Central memory CD8-positive, alpha-beta T cell (primary cell): ENCODE measurements at places on chromosomes 1 and 21.

DNA sequence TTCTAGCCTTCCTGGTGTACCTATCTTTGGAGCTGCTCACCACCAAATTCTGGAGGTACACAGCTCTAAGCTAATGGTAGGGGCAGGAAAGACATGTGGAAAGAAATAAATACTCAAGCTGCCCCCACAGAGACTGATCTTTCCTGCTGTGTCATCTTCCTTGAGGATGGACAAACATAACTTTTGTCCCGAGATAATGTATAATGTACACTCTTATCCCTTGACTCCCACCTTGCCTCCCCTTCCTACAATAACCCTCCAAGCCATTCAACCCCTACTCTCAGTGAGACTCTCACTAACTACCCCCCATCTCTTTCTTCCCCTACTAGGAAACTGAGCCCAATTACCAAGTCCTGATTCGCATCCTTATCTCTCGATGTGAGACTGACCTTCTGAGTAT lies 12.2 kb downstream of the ANXA9 start:
- DNase-seq, result no peak
- no peak overlapping the region for H3K27ac ChIP-seq
- H3K36me3 ChIP-seq, result peaks cover 3% of the 10 kb centered on the region
- no peak overlapping the region for H3K4me3 ChIP-seq

DNA sequence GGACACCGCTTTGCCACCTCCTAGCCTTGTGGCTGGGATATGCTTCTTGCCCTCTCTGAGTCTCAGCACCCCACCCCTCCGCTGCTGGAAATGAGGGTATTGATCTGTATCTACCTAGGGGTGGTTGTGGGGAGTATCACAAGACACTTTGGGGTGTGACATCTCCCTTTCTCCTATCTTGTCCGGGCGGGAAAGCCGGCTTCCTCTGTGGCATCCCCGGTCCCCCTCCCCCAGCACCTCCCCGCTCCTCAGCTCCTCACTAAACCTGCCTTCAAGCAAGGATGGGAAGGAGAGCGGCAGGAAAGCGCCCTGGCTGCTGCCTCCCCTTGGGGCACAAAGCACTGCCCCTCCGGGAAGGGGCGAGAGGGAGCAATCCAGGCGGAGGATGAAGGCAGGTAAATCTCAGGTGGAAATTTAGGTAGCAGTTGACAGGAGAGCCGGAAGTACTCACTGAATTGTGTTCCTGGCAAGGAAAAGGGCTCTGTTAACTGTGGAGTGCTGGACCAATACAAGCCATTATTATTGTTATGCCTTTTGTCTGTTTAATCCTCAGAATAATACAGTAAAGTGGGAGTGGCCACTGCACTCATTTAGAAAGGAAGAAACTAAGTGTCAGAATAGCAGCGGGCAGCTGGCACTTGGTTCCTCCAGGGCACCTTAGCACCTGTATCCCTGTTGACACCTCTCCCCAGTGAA lies 49.0 kb upstream of the LRP8 start:
- peak overlapping the region; percentile 14 for H3K27ac ChIP-seq
- no peaks in the 10 kb centered on the region for H3K36me3 ChIP-seq
- peaks cover 6% of the 10 kb centered on the region for H3K27me3 ChIP-seq

DNA sequence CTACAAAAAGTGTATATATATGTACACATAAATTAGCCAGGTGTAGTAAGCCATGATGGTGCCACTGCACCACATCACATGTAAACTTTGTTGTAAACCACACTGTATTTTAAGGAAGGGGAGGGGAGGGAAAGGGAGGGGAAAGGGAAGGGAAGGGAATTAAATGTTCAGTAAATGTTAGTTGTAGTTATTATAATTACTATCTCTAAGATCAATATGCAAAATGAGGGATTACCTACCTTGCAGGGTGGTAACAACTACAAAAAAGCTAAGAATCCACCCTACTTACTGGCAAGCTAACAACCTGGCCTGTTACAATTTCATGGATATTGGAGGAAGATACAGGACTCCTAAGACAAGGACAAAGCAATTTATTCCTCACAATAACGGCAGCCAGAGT lies 17.7 kb downstream of the FAF1 start:
- H3K4me3 ChIP-seq, result no peak overlapping the region
- H3K4me1 ChIP-seq, result peaks cover 26% of the 10 kb centered on the region
- H3K36me3 ChIP-seq, result no peaks in the 10 kb centered on the region
- no peaks in the 10 kb centered on the region for H3K27me3 ChIP-seq
- H3K27ac ChIP-seq, result no peak overlapping the region

DNA sequence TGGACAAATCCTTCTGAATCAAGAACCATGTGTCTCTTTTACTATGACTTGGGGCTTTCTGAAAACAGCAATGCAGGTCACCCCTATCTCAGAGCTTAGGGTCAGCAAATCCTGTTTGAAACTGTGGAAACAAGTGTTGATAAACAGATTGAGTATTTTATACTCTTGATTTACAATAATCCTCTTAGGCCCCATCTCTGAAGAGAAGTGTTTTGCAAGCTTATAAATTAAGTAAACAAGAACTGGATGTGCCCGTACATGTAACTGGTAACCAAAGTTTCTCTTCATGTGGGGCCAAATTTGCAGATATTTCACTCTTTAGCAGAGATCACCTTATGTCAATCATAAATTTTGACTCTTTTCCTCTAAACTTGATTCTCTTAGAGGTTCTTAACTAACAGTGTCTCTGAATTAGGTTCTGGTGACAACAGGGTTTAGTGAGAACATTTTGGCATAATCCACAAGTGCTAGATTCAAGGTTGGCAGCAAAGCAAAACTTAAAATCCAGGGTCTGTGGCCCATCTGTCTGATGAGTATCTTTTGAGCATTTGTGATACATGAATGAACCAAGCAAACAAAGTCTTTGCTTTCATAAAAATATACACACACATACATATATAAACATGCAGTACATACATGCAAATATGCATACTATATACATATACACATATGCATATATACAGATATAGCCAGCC lies 183.0 kb upstream of the HOOK1 start:
- no peaks in the 10 kb centered on the region for H3K27me3 ChIP-seq
- H3K4me3 ChIP-seq, result no peak overlapping the region
- no peak overlapping the region for H3K27ac ChIP-seq

- no peak overlapping the region for H3K27ac ChIP-seq
- no peaks in the 10 kb centered on the region for H3K27me3 ChIP-seq
- no peak for DNase-seq
- H3K4me1 ChIP-seq, result peaks cover 3% of the 10 kb centered on the region
- no peaks in the 10 kb centered on the region for H3K36me3 ChIP-seq
These were observed 609.1 kb downstream of the PTPRC start for GRCh38 chr1:199247891-199248290.

- H3K4me3 ChIP-seq, result peak overlapping the region; percentile 92
- H3K27ac ChIP-seq, result peak overlapping the region; percentile 87
- H3K4me1 ChIP-seq, result peaks cover 70% of the 10 kb centered on the region
- peaks cover 19% of the 10 kb centered on the region for H3K36me3 ChIP-seq
- H3K27me3 ChIP-seq, result no peaks in the 10 kb centered on the region
These were observed 941 bp upstream of the IFI16 start for GRCh38 chr1:159008744-159009188.

- H3K4me3 ChIP-seq, result peak overlapping the region; percentile 97
- no peak for DNase-seq
- H3K27me3 ChIP-seq, result no peaks in the 10 kb centered on the region
- peaks cover 16% of the 10 kb centered on the region for H3K36me3 ChIP-seq
These were observed 771 bp downstream of the RABGAP1L start for GRCh38 chr1:174160109-174160473.

DNA sequence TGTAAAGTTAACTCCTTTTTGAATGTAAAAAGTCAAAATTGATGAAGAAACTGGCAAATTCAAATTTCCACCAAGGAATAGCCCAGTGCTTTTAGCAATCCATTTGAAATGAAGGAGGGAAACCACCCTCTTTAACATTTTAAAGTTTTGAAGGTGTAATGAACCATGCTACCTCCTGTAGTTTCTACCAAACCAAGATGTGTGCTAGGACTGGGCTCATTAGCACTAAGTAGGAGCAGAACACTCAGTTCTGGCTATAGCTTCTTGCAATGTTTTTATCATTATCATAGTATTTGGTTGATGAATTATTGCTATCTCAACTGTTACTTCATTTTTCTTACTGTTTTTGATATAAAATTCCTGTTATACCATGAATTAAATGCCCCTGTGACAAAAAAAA lies 319.2 kb upstream of the ZRANB2 start:
- no peak overlapping the region for H3K4me3 ChIP-seq
- no peak for DNase-seq
- H3K27me3 ChIP-seq, result no peaks in the 10 kb centered on the region
- no peak overlapping the region for H3K27ac ChIP-seq

GRCh38 chr1:42935971-42936308 lies 22.7 kb downstream of the SLC2A1 start:
- no peak overlapping the region for H3K4me3 ChIP-seq
- H3K36me3 ChIP-seq, result peaks cover 42% of the 10 kb centered on the region
- DNase-seq, result no peak

DNA sequence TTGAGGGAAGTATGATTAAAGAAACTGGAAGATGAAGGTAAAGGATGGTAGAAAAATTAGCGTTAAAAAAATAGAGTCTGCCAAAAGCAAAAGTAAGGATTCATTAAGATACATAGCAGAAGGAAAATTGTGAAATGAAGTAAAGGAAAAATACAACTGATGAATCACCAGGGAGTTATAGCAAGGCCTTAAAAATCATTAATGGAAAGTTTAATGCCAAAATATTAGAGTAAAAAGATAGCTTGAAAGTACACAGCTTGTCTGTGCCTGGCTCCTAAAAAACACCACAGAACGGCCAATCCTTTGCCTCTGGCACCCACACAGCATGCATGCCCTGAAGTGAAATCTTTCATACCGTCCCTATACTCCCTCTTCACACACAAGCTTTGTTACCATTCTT lies 66.9 kb upstream of the APOBEC4 start:
- H3K27me3 ChIP-seq, result no peaks in the 10 kb centered on the region
- peaks cover 2% of the 10 kb centered on the region for H3K36me3 ChIP-seq
- no peak overlapping the region for H3K4me3 ChIP-seq
- no peak overlapping the region for H3K27ac ChIP-seq
- no peak for DNase-seq

GRCh38 chr1:154847891-154848290 lies 22.2 kb downstream of the KCNN3 start:
- H3K4me1 ChIP-seq, result no peaks in the 10 kb centered on the region
- DNase-seq, result no peak
- no peak overlapping the region for H3K27ac ChIP-seq
- H3K27me3 ChIP-seq, result peaks cover 18% of the 10 kb centered on the region
- no peak overlapping the region for H3K4me3 ChIP-seq

DNA sequence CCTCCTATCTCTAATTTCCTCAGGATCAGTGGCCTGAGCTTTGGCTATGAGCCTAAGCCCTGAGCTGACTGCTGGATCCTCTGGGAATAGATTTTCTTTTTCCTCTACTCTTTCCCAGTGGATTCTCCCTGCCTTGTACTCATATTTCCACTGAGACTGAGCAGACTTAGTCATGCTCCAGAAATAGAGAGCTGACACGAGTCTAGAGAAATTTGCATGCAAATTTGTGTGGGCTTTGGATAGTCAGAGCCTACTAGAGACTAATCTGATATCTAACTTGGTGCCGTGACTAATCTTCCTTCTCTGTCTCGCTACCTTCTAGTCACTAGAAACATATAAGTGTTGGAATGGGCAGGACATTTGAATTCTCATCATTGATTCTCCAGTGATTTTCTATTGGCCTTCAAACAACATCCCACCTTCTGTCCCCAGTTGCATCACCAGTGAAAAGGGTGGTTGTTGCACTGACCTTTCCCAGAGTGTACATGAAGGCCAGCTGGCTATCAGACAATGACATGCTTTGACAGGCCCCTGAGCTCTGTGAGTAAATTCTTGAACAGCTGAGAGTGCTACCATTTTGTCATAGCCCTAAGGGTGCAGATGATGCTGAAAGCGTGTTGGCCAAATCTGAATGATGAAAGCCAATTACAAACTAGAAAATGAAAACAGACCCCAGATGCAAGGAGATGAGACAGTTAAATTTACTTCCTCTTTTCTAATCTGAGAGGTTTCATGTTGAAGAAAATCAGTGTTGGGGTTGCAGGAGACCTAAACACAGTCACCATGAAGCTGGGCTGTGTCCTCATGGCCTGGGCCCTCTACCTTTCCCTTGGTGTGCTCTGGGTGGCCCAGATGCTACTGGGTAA lies at the start of gene FCRLA:
Gene FCRLA, plus strand, starts transcription at position 748 of the 866 bp plus-strand sequence. Its CDS starts 36 bp downstream, at position 784.
- H3K4me1 ChIP-seq, result no peaks in the 10 kb centered on the region
- no peak within 1 kb of the TSS for H3K4me3 ChIP-seq
- H3K36me3 ChIP-seq, result peaks cover 1% of the 10 kb centered on the region

- H3K36me3 ChIP-seq, result no peaks in the 10 kb centered on the region
- no peak overlapping the region for H3K27ac ChIP-seq
- H3K4me1 ChIP-seq, result no peaks in the 10 kb centered on the region
- H3K4me3 ChIP-seq, result no peak overlapping the region
These were observed 149.2 kb downstream of the NCAM2 start for GRCh38 chr21:21147374-21147745.

GRCh38 chr1:115840605-115841460 lies at the start of gene NHLH2:
NHLH2 (minus strand) TSS chr1:115841126; CDS start chr1:115838372, 2,754 bp downstream.
- peaks cover 2% of the 10 kb centered on the region for H3K36me3 ChIP-seq
- H3K27me3 ChIP-seq, result peaks cover 75% of the 10 kb centered on the region
- H3K4me3 ChIP-seq, result no peak within 1 kb of the TSS
- DNase-seq, result no peak
- H3K4me1 ChIP-seq, result peaks cover 6% of the 10 kb centered on the region

GRCh38 chr1:162987866-162988265 lies 81.3 kb upstream of the RGS4 start:
- H3K27me3 ChIP-seq, result peaks cover 52% of the 10 kb centered on the region
- no peak for DNase-seq
- H3K4me3 ChIP-seq, result no peak overlapping the region
- H3K36me3 ChIP-seq, result no peaks in the 10 kb centered on the region
- no peak overlapping the region for H3K27ac ChIP-seq

GRCh38 chr1:9331016-9331415 lies 38.3 kb downstream of the SPSB1 start:
- H3K4me3 ChIP-seq, result no peak overlapping the region
- H3K36me3 ChIP-seq, result no peaks in the 10 kb centered on the region
- DNase-seq, result no peak
- H3K4me1 ChIP-seq, result peaks cover 6% of the 10 kb centered on the region
- no peaks in the 10 kb centered on the region for H3K27me3 ChIP-seq

GRCh38 chr21:31347435-31348032 lies 3.5 kb upstream of the TIAM1 start:
- no peak overlapping the region for H3K27ac ChIP-seq
- H3K36me3 ChIP-seq, result peaks cover 2% of the 10 kb centered on the region
- H3K4me1 ChIP-seq, result peaks cover 16% of the 10 kb centered on the region
- DNase-seq, result no peak
- H3K4me3 ChIP-seq, result no peak overlapping the region

- H3K36me3 ChIP-seq, result no peaks in the 10 kb centered on the region
- H3K4me1 ChIP-seq, result peaks cover 8% of the 10 kb centered on the region
- no peak overlapping the region for H3K27ac ChIP-seq
- no peak overlapping the region for H3K4me3 ChIP-seq
- DNase-seq, result no peak
These were observed 32.1 kb upstream of the CLIC4 start for GRCh38 chr1:24713176-24713575.

DNA sequence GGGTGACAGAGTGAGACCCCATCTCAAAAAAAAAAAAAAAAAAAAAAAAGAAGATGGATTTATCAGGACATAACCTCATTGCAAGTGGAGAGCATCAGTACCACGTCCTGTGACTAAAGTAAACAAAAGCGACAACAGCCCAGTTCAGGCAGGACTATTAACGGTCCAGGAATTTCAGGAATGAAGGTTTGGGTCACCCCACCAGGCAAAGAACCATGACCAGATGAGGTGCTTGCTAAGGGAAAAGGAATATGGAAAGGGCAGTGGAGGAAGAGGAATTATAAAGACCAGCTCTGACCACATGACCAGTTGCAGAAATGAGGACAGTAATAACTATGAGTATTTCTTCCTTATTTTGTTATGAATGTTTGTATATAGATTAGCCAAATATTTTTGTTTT lies 35.4 kb upstream of the EIF4G3 start:
- no peaks in the 10 kb centered on the region for H3K27me3 ChIP-seq
- H3K4me1 ChIP-seq, result no peaks in the 10 kb centered on the region
- peaks cover 5% of the 10 kb centered on the region for H3K36me3 ChIP-seq
- H3K27ac ChIP-seq, result no peak overlapping the region
